ENCODE measurements at places on chromosomes 11 and 22. TPM values are rescaled to one million over a fixed set of nuclear protein-coding genes. Genes with fewer than 3 reads are reported as not detected.

- DNase-seq, result no peak
These were observed 484.7 kb upstream of the TENM4 start for GRCh38 chr11:79925570-79925969.

GRCh38 chr11:73521621-73522020 lies 76.3 kb downstream of the FAM168A start:
- DNase-seq, result no peak

DNA sequence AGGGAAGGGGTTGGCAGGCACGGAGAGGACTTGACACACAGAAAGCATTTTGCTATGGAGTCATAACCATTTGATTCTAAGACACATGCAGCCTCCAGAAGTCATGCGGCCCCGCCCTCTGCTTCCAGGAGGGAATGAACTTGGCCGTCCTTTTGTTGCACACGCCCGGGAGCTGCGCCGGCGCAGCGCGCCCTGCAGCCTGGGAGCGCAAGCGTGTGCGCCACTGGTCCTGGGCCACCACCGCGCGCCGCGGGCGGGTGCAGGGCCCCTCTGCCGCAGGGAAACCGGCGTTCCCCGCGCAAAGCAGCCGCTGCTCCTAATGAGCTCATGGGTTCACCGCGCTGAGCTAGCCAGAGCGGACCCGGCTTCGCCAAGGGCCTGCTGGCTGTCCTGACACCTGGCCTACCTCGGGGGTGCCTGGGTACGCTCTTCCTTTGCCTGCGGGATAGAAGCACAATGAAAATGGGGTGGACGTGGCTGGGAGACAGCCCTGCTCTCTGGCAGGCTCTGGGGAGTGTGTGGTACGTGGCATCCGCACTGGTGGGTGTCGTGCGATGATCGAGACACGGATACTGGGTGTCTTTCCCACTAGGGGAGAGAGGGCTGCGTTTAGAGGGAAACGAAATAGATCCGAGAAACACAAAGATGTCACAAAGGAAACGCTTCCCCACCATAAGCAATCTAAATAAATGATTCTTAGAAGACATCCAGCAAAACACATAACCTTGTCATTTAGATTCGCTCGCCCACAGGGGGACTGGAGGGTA lies 669 bp downstream of the MICAL3 start:
- peak; percentile 7 for DNase-seq

DNA sequence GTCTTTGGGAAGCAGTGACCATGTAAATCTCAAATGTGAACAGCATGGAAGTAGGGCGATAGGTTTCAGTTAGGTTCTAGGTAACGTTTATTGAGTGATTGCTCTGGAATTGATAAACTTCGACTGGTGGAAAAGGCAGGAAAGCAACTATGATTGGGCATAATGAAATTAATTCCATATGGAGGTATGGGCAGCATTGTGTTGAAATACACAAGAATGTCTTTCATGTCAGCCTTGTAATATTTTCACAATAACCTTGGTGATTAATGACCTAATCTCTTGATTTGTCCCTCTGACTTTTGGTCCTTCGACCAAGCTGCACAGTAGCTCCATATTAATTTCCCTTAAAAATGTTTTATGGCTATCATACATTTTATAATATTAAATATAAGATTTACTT lies 2.8 kb downstream of the CEP57 start:
- no peak for DNase-seq

DNA sequence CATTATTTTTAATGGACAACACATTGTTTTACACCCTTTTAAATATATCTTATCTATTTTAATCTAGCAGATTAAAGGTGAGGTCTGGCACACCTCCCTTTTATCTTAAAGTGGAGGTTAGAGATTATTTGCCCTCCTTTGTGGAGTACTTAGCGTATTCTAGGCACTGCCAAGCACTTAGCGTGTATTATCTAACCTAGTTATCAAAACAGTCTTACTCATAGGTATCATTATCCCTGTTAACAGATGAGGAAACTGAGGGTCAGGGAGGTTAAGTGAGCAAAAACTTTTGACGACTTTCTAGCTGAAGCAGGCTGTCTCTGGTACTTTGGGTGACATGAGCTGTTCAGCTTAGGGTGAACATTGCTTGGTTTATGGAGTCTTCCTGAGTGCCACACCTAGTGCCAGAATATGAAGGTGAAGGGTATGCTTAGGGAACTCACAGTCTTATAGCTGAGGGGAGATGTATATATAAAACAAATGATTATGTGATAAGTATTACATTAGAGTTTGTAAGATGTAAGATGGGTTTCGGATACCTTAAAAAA lies 55.0 kb downstream of the ZNRF3 start:
- DNase-seq, result no peak

DNA sequence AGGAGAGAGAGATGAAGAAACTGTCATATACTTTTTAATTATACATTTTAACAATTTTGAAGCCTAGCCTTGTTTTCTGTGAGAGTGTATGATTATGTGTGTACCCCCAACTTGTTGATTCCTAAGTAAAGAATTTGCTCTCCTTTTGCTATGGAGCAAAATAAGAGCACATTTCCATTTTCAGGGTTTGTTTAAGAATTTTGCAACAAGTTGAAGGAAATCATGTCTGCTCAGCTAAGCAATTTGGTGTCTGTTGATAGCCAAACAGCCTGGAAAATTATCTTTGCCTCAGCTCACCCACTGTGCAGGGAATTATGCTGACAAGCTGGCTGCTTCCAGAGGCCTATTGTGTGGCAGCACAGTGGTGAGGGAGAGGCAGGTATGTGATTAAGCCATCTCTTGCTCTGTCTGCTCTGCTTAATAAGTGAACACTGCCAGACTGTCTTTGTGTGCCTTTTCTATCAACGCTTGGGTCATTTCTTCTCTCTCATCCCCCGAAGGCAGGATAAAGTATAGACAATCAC lies 135.1 kb upstream of the TTC12 start:
- no peak for DNase-seq

- DNase-seq, result no peak
These were observed 13.0 kb downstream of the CLPB start for GRCh38 chr11:72421351-72421750.

DNA sequence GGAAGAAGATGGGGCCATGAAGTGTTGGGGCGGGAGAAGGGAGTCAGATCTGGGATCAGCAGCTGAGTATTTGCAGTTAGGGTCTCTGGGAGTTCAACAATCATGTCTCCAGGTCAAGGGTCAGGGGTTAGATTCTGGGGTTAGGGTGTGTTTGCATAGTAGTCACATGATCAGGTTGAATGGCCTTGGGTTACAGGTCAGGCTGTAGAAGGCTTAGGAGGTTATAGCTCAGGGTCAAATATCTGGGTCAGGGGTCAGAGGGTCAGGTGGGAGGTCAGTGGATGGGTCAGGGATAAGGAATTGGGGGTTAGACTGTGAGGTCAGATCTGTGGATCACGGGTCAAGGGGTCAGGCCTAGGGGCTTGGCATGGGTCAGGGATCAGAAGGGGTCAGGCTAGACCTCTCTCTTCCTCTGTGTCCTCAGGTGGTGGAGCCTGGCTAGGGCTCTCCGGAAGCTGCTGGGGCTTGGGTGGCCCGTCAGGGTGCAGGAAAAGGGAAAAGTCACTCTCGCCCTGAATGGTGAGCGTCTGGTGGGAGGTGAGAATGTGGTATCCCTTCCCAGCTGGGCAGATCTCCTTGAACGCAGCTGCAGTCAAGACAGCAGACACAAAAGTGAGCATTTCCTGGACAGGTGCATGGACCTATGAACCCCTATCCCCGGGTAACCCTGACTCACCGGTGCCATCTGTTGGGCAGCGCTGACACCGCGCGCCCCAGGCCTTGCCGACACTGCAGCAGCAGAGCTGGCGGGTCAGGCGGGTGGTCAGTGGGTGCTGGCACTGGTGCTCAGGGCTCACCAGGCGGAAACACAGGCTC lies 6.4 kb downstream of the LTBP3 start:
- peak; percentile 62 for DNase-seq

DNA sequence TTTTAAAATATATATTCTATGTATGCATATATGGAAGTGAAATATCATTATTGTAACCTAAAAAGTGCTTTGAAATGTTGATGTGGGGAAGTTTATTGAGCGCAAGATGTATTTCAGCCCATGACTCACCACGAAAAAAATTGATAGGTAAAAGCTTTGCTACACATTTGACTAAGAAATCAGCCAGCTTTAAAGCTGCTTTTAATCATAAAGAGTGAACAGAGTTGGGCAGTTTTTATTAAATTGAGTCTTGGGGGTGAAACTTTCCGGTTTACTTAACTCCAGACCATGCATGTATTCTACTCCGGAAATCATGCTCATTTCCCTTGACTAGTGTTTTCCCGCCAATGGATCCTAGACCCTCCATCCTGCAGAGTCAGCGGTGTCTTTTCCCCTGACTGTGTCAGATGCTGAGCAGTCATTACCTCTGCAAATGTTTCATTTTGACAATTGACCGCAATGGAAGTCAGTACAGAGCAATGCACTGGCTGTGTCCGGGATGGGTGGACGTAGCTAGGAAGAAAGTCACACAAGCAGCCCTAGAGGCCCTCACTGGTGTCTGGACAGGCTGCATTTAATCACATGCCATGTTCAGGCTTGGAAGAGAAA lies 47.2 kb upstream of the MPEG1 start:
- DNase-seq, result no peak

DNA sequence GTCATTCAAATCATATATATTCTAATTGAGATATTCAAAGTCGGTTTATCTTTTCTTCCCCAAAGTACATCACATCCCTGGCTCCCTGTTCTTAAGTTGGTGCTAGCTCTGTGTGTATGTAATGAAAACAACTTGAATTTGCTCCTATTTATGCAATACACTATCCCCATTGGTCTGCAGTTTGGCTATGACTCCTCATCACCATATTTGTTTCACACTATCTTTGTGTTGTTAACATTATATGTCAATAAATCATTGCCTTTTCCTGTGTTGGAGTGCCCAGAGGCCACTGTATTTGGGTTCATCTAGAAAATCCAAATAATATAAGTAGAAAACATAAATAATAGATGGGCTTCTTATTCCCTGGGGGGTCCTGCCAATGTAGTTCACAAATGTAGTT lies 306.6 kb upstream of the TENM4 start:
- no peak for DNase-seq

DNA sequence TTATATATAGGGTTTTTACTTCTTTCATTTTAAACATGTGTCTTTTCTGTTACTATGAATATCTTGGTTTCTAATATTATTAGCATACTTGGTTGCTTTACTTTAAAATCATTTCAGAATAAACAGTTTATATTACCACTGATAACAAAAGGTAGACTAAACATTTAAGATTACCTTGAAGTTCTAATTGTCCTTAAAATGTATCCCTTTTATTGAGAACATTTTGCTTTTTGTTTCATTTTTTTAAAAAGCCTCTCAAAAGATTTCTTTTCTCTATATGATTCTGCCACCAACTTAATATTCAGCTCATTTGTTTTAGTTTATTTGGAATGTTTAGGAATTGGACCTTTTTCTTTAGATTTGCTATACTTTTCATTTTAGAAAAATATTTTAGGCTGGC lies 39.6 kb downstream of the MED15 start:
- DNase-seq, result no peak

- peak; percentile 19 for DNase-seq
These were observed 76.0 kb upstream of the GRK3 start for GRCh38 chr22:25488244-25489020.

DNA sequence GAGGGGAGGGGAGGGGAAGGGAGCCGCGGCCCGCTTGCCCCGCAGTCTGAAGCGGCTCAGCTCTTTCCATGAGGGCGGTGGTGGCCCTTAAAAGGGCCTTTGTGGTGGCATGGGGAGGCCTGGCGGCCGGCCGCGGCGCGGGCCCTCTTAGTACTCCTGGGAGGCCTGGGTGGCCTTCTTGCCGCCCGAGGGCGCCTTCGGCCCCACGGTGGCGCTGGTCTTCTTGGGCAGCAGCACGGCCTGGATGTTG lies 6.9 kb downstream of the DPAGT1 start:
- no peak for DNase-seq

- DNase-seq, result no peak
These were observed at the start of gene RPS6KA4 for GRCh38 chr11:64358907-64359711. Gene RPS6KA4 (plus strand): TSS chr11:64359162. CDS start chr11:64359236, 74 bp downstream.

GRCh38 chr11:68704887-68705286 lies 20.5 kb downstream of the GAL start:
- no peak for DNase-seq

- DNase-seq, result no peak
These were observed 93.1 kb downstream of the CWC15 start for GRCh38 chr11:94880216-94880615.

DNA sequence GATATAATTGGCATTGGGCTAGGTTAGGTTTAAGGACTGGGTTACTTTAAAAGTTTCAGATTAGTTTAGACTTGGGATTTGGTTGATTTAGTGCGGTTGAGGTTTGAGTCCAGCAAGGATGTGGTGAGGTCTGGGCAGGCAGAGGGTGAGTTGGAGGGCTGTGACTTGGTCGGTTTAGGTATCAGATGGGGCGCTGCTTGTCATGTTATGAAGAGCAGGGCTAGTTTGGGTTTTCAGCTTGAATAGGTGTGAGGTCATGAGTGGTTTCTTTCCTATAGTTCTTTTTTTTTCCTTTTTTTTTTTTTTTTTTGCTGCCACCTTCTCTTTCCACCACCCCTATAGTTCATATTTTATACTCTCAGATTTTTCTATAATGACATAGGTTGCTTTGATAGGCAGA lies 4.8 kb downstream of the CLCF1 start:
- DNase-seq, result no peak

- DNase-seq, result no peak
These were observed 131.8 kb upstream of the RAG2 start for GRCh38 chr11:36729825-36730224.

- no peak for DNase-seq
These were observed 29.4 kb upstream of the PACSIN2 start for GRCh38 chr22:43044290-43044712.

- no peak for DNase-seq
These were observed 5.8 kb downstream of the ARHGAP1 start for GRCh38 chr11:46694607-46695006.

- DNase-seq, result no peak
These were observed 11.1 kb downstream of the C11orf86 start for GRCh38 chr11:66986178-66986545.

GRCh38 chr22:50316114-50317065 lies 8.9 kb upstream of the PLXNB2 start:
- no peak for DNase-seq

DNA sequence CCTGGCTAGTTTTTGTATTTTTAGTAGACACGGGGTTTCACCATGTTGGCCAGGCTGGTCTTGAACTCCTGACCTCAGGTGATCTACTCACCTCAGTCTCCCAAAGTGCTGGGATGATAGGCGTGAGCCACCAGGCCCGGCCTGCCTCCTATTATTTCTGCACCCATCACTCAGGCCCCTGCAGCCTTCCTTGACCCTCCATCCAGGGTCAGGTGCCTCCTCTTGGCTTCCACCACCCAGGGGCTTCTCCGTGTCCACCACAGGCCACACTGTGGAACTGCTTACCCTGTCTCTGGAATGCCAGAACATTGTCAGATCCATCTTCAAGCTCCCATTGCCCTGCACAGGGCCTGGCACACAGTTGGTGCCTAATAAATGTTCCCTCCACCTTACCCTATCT lies 75.4 kb upstream of the RTL6 start:
- no peak for DNase-seq

GRCh38 chr11:46121301-46121723 lies at the start of gene PHF21A:
Gene PHF21A (minus strand): TSS chr11:46121454. CDS start chr11:46084219, 37,235 bp downstream.
- DNase-seq, result peak; percentile 85

GRCh38 chr11:120197251-120197891 lies 13.5 kb upstream of the OAF start:
- DNase-seq, result no peak

DNHD1 gene
- 6.1 TPM for total RNA-seq

PES1 gene
- total RNA-seq, result 373 TPM

KCNJ5 gene
- not detected for total RNA-seq

TEX12 gene
- total RNA-seq, result not detected

PGR gene
- total RNA-seq, result not detected

CNTN5 gene
- total RNA-seq, result not detected

KDM4D gene
- 1.1 TPM for total RNA-seq

CARD16 gene
- 4.3 TPM for total RNA-seq

OR10A2 gene
- total RNA-seq, result not detected

RNF121 gene
- 46.0 TPM for total RNA-seq

ACR gene
- not detected for total RNA-seq

UEVLD gene
- 9.5 TPM for total RNA-seq

All from activated T-cell treated with anti-CD3 and anti-CD28 coated beads, Interleukin-2, amount 50 U/mL, for 4 hours (primary cell).